ENCODE measurements at places on chromosomes 4 and X. TPM values are rescaled to one million over a fixed set of nuclear protein-coding genes. Genes with fewer than 3 reads are reported as not detected.

- peak within 1 kb of the TSS; percentile 90 for H3K27ac ChIP-seq
- H3K4me1 ChIP-seq = peaks cover 55% of the 10 kb centered on the region
- no peaks in the 10 kb centered on the region for H3K36me3 ChIP-seq
- DNase-seq = peak; percentile 82
- H3K27me3 ChIP-seq = no peaks in the 10 kb centered on the region
- peak within 1 kb of the TSS; percentile 75 for H3K4me3 ChIP-seq
Observed at GRCh38 chr4:2792711-2793585, at the start of gene SH3BP2. TSS of gene SH3BP2 (plus strand) at chr4:2793085. CDS start at chr4:2820618, 27,533 bp downstream.

DNA sequence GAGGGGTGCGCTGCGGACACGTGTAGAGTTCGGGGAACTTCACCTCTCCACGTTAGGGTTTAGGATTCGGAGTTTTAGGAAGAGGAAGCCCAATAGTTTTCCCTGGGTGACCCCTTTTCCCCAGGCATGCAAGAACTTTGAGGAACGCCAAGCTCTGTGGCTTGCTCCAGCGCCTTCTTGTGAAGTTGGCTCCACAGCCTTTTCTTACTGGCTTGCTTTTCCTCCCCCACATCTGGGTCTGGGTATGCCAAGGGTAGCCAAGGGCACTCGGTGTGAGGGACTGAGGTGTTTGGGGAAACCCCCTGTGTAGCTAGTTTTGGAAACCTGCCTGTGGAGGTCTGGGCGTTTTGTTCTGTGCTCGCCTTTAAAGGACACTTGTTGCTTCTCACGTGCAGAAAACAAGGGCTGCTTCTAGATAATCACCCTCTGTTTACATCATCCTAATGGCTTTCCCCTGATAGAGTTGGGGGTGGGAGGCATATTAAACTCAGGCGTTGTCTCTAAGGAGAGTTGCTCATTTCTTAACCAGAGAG, 746 bp downstream of the EDNRA start:
- H3K27me3 ChIP-seq = no peaks in the 10 kb centered on the region
- no peak overlapping the region for H3K4me3 ChIP-seq
- peak overlapping the region; percentile 46 for H3K27ac ChIP-seq
- no peaks in the 10 kb centered on the region for H3K4me1 ChIP-seq
- no peak for DNase-seq
- H3K36me3 ChIP-seq = no peaks in the 10 kb centered on the region

DNA sequence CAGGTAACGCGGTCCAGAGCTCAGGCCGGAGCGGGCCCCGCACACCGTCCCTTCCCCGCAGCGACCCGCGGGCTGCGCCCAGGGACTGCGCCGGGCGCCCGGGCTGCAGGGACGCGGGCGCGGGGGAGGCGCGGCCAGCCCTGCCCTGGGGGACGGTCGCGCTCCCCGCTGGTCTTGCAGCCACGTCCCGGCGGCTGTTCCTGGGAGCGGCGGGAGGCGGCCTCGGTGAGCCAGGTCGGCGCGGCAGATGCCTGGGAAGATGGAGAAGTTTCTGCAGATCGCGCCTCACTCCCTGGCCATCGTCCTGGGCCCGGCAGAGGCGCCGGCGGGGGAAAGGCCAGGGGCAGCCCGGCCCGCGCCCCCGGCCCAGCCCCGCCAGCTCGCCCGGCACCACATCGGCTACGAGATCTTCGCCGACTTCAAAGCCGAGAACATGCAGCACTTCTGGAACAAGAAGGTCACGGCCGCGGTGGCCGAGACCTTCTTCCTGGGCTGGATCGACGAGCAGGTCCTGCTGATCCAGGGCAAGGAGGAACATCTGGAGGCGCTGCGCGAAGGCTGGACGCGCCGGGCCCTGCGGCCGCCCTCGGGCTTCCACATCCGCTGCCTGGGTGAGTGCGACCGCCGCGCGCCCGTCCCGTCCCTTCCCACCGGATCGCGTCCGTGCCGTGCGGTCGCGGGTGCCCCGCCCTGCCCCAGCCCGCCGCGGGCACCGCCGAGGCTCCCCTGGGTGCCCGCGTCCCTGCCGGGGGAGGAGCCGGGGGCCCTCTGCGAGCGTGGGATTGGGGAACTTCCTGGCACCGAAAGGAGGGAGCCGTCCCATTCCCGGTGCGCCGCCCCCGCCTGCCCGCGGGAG, 107.4 kb upstream of the STOX2 start:
- no peaks in the 10 kb centered on the region for H3K36me3 ChIP-seq
- H3K27me3 ChIP-seq = no peaks in the 10 kb centered on the region
- peak overlapping the region; percentile 37 for H3K4me3 ChIP-seq
- H3K27ac ChIP-seq = peak overlapping the region; percentile 48
- H3K4me1 ChIP-seq = peaks cover 6% of the 10 kb centered on the region

The MAOB gene
- 52.9 TPM for total RNA-seq

GRCh38 chr4:182111586-182111985, 131.6 kb upstream of the TENM3 start:
- no peak overlapping the region for H3K27ac ChIP-seq
- peaks cover 2% of the 10 kb centered on the region for H3K27me3 ChIP-seq
- no peak overlapping the region for H3K4me3 ChIP-seq
- no peaks in the 10 kb centered on the region for H3K36me3 ChIP-seq
- no peak for DNase-seq

DNA sequence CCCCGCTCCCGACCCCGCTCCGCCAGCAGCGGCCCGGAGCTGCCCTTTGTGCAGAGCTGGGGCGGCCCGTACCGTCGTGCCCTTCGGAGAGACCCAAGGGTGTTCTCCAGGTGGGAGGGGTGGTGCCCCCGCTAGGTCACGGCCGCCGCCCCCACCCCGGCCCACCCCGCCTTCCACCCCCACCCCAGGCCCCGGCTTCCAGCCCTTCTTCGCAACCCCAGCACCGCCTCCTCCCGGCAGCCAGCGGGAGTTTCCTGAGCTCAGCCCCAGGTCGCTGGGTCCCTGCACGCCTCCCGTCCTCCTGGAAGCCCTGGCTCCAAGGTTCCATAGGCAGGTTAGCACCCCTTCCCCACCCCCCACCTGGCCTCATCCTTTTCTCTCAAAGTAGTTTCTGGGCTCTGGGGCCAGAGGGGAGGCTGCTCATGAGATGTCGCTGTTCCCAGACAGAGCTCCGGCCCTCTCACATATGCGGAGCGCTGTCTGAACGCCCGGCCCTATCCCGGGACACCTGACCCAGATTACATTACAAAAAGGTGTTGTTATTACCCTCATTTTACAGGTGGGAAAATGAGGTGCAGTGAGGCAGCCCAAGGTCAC, 25.2 kb upstream of the FGFR3 start:
- no peak overlapping the region for H3K4me3 ChIP-seq
- H3K27me3 ChIP-seq = no peaks in the 10 kb centered on the region
- peaks cover 7% of the 10 kb centered on the region for H3K4me1 ChIP-seq

DNA sequence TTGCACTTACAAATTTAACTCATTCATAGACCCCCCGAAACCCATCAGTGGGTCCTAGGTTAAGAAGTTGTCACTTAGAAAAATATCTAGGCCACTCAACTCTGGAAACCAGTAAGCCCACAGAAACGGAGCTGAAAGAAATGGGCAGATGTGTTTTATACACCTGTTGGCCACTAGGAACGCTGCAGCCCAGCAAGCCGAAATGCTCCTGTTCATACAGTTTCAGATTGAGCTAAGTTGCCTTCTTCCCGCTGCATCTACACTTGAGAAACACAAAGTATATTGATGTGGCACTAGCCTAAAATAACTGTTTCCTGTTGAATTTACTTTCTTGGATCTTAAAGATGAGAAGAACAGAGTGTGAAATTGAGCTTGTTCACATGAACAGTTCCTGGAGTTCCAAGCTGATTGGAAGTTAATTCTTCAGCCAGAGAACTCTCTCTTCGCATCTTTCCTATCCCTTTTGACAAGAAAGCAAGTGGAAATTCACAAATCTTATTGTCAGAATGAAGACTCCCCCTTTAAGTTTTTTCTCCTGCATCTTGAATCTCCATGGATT, 174.1 kb downstream of the RBMX2 start:
- H3K27ac ChIP-seq = no peak overlapping the region
- H3K36me3 ChIP-seq = no peaks in the 10 kb centered on the region
- no peaks in the 10 kb centered on the region for H3K4me1 ChIP-seq

- H3K27me3 ChIP-seq = no peaks in the 10 kb centered on the region
- no peak for DNase-seq
- H3K4me1 ChIP-seq = no peaks in the 10 kb centered on the region
- H3K4me3 ChIP-seq = no peak overlapping the region
Observed at GRCh38 chrX:9704876-9705465, 60.7 kb downstream of the GPR143 start.

GRCh38 chr4:8730159-8730558, 137.6 kb downstream of the CPZ start:
- no peak overlapping the region for H3K4me3 ChIP-seq
- no peak for DNase-seq
- no peaks in the 10 kb centered on the region for H3K4me1 ChIP-seq
- no peaks in the 10 kb centered on the region for H3K27me3 ChIP-seq
- no peaks in the 10 kb centered on the region for H3K36me3 ChIP-seq

DNA sequence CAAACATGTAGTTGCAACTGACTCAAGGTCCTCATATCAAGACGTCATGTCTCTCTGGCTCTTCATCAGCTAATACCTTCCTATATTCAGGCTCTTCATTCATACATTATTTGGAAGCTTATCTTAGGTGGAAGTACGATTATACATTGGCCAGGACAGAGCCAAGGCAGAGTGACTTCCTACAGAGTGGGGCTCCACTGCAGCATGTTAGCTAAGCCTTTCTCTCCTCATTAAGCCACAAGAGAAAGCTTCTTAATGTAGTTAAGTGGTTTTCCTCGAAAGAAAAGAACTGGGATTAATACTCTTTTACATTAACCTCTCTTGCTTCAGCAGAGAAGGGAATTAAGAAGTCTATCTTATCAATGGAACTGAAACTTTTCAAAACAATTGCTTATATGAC, 15.0 kb downstream of the C4orf33 start:
- no peak overlapping the region for H3K27ac ChIP-seq
- H3K27me3 ChIP-seq = no peaks in the 10 kb centered on the region
- H3K4me1 ChIP-seq = no peaks in the 10 kb centered on the region
- H3K4me3 ChIP-seq = no peak overlapping the region

DNA sequence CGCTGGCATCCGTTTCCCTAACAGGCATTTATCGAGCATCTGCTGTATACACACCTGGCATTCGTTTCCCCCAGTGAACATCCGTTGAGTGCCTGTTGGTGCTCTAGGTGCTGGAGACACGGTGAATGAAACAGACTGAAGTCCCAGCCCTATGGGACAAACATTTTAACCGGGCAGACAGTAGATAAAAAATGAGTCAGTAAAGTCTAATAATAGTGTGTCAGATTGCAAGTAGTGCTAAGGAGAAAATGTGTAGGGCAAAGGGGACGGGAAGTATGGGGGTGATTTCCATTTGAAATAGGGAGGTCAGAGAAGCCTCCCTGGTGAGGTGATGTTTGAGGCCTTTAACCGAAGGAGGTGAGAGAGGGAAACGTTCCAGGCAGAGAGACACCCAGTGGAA, 5.3 kb upstream of the EBP start:
- H3K4me3 ChIP-seq = no peak overlapping the region
- H3K27ac ChIP-seq = no peak overlapping the region
- H3K27me3 ChIP-seq = no peaks in the 10 kb centered on the region
- no peaks in the 10 kb centered on the region for H3K36me3 ChIP-seq

DNA sequence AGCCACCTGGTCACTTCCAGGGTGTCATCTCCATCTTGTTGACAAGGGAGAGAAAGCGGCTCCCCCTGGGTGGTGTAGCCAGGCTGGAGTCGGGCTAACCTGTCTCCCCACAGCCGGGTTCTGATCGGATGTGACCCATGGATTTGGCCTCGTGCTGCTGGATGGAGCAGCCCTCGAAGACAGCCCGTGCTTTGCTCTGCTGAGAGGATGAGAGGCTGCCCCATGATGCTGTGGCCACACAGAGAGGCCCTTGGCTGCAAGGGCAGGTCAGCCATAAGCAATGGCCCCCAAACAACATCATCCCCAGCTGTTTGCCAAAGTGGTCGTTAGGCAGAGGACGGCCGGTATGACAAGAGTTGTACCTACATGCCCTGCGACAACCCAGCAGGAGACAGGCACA, 106.6 kb downstream of the HMX1 start:
- H3K27me3 ChIP-seq = no peaks in the 10 kb centered on the region
- no peak overlapping the region for H3K4me3 ChIP-seq
- no peaks in the 10 kb centered on the region for H3K4me1 ChIP-seq
- no peak overlapping the region for H3K27ac ChIP-seq
- no peak for DNase-seq
- no peaks in the 10 kb centered on the region for H3K36me3 ChIP-seq

DNA sequence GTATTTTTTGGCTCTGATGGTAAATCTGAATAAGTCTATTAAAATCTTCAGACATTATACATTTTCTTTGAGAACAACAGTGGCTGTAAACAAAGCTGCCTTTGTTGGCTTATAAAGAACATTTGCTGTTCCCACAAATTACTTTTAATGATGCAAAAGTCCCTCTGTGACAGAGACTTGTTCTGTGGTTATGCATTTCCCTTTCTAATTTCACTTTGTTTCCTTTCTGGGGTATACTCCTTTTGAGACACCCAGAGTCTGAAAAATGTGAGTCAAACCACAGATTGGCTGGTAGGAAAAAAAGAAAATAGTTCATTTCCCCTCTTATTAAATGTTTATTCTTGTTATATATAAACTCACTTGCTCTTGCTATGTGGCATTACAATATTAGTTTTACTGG, 402.4 kb downstream of the PACRGL start:
- H3K4me3 ChIP-seq = no peak overlapping the region
- no peak for DNase-seq
- no peaks in the 10 kb centered on the region for H3K27me3 ChIP-seq
- H3K36me3 ChIP-seq = no peaks in the 10 kb centered on the region
- no peak overlapping the region for H3K27ac ChIP-seq
- H3K4me1 ChIP-seq = no peaks in the 10 kb centered on the region

The FGA gene
- total RNA-seq = 25,210 TPM

The NFXL1 gene
- total RNA-seq = 9.9 TPM

GRCh38 chr4:158778156-158778711, 9.4 kb downstream of the FNIP2 start:
- no peaks in the 10 kb centered on the region for H3K27me3 ChIP-seq
- no peak overlapping the region for H3K4me3 ChIP-seq
- H3K36me3 ChIP-seq = no peaks in the 10 kb centered on the region
- H3K27ac ChIP-seq = no peak overlapping the region
- H3K4me1 ChIP-seq = peaks cover 32% of the 10 kb centered on the region
- DNase-seq = no peak

- H3K27me3 ChIP-seq = no peaks in the 10 kb centered on the region
- no peak overlapping the region for H3K4me3 ChIP-seq
- no peak for DNase-seq
- H3K36me3 ChIP-seq = no peaks in the 10 kb centered on the region
Observed at GRCh38 chrX:34629572-34629971, 27.5 kb downstream of the TMEM47 start.

- DNase-seq = no peak
- H3K36me3 ChIP-seq = no peaks in the 10 kb centered on the region
- H3K4me3 ChIP-seq = no peak overlapping the region
Observed at GRCh38 chr4:150219841-150220240, 141.6 kb downstream of the DCLK2 start.

GRCh38 chr4:7366954-7367353, 67.8 kb downstream of the PSAPL1 start:
- no peak for DNase-seq
- H3K27me3 ChIP-seq = no peaks in the 10 kb centered on the region
- H3K36me3 ChIP-seq = no peaks in the 10 kb centered on the region
- H3K4me3 ChIP-seq = no peak overlapping the region
- peaks cover 7% of the 10 kb centered on the region for H3K4me1 ChIP-seq
- H3K27ac ChIP-seq = no peak overlapping the region

The F9 gene
- 98.4 TPM for total RNA-seq

GRCh38 chr4:124144238-124144654, 568.3 kb downstream of the ANKRD50 start:
- no peaks in the 10 kb centered on the region for H3K4me1 ChIP-seq
- no peak overlapping the region for H3K4me3 ChIP-seq
- no peaks in the 10 kb centered on the region for H3K27me3 ChIP-seq
- no peaks in the 10 kb centered on the region for H3K36me3 ChIP-seq
- no peak overlapping the region for H3K27ac ChIP-seq
- DNase-seq = no peak

The SERTM2 gene
- total RNA-seq = 16.2 TPM

Measured in liver (tissue), 10 donors.